ENCODE measurements at places on chromosomes 1 and 21.

GRCh38 chr1:153509729-153510354, 25.9 kb downstream of the S100A6 start:
- ATAC-seq = peak; percentile 43

DNA sequence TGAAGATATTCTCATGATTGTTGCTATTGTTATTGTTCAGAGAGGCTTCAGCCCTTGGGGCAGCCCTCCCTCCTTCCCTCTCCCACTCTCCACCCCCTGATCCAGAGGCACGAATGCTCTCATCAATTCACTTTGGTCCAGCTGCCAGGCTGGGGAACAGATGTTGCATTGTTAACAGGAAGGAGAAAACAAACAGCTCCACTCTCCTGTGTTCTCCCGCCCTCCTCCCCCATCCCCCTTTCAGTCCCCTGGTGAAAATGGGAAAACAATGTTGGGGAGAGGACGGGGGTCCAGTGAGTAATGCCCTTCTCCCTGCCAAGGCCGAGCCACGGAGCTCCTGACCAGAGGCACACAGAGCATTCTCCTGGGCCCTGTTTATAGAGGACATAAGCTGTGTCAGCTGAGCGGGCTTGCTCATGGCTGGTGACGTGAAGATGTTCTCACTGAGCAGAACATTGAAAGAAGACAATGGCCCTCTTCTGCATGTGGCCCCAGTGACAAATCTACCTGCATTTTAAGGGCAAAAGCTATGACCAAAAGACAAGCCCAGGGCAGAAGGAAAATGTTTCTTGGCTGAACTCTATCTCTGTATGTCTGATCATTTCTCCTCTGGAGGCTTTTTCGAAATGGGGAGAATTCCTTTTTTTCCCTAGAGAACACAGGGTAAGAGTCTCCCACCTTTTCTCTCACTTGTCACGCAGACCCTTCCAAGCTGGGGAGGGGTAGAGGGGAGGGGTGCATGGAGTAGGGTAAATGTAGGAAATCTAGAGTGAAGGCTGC, 111.7 kb downstream of the GLUL start:
- ATAC-seq = no peak

DNA sequence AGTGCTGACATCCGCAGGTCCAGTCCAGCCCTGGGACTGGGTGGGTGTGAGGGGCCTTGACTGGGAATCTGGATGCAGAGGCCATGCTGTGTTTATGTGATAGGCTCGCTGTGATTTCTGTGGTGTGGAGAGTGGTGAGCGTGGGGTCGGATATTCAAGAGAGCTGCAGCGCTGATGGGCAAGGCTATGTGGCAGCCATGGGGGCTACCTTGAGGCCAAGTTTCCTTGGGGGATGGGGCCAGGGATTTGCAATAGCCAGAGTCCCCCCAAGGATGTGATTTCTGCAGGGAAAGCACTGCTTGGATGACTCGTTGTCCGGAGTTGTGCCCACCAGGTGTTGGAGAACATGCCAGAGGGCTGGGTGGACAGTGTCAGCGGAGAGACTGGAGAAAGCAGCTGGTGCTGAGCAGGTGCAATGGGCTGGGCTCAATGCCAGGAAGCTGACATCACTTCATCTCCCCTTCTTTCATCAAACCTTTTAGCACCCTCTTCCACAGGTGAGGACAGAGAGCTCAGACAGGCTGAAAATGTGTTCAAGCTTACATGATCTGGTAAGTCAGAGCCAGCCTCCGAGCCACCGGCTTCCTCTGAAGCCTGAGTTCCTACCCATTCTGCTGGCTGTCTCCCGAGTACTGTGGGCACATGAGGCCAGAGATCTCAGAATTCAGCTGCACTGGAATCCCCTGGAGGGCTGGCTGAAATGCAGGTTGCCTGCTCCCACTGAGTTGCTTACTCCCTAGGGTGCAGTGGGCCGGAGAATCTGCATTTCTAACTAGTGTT, 132.9 kb downstream of the RHOU start:
- no peak for ATAC-seq

- peak; percentile 20 for ATAC-seq
These were observed 411.8 kb downstream of the SETD4 start for GRCh38 chr21:35648512-35648911.

GRCh38 chr1:224759681-224760091, 143.6 kb downstream of the CNIH3 start:
- no peak for ATAC-seq

DNA sequence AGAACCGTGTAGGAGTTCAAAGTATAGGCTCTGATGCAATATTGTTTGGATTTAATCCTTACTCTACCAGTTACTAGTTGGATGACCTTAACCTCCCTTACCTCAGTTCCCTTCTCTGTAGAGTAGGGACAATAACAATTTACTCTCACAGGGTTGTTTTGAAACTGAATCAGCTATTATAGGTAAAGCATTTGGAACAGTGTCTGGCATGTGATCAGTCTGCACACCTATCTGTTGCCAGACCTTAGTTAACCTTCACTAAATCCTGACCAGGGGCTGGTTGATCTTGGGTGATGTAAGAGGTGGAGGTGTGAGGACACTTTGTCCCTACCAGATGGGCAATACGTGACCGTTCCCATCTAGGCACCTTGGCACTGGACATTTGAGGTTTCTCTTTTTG, 106.9 kb downstream of the DDX20 start:
- ATAC-seq = no peak

DNA sequence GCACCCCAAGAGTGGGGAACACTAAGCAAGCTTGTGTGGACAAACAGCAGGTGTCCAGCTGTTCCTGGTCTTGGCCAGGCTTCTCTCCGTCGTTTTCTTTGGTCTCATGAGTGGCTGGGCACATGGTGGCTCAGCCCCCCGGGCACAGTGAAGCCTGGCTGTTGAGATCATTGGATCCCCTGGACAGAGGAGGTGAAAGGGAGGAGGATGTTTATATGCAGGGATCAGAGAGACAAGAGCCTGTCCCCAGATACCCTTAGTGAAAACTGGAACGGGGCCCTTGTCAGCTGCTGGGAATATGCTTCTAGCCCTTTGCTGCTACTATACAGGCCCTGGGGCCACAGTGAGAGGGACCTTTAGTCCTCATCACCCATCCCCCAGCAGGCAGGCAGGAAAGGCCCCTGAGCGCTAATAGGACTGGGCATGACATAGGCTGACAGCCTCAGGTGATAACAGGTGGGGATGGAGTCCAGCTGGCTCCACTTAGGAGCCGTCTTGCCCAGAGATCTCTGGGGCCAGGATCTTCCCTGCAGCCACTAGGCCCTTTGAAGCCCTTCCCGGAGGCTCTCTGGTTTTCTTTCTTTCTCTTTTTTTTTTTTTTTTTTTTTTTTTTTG, 16.4 kb downstream of the EPHA8 start:
- no peak for ATAC-seq

DNA sequence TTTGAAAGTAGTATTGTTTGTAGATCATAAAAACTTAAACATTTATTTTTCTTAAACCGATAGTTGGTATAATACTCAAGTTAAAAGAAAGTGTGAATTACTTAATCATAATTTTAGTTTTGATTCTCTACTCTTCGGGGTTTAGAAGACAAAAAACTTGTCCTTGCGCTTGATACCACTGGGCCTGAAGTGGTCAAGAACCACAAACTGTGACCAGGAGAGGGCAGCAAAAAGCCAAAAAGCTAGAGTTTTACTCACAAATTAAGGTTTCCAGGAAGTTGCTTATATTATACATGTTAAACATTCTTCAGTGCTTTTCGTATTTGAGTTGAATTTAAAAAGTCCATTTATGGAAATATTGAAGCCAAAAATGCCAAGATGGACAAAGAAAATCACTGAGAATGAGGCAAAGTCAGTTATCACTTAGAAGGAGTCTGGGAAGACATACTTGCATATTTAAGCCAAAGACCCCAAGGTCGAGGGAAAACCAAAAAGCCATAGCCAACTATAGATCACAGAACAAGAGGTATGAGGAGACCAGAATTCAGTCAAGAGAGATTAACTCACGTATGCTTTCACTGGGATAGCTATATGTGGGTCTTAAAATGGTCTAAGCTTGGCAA, 34.2 kb downstream of the EFCAB7 start:
- ATAC-seq = no peak

All from esophagus mucosa (tissue), 1 donor.